ENCODE measurements at places on chromosomes 13 and 19.

DNA sequence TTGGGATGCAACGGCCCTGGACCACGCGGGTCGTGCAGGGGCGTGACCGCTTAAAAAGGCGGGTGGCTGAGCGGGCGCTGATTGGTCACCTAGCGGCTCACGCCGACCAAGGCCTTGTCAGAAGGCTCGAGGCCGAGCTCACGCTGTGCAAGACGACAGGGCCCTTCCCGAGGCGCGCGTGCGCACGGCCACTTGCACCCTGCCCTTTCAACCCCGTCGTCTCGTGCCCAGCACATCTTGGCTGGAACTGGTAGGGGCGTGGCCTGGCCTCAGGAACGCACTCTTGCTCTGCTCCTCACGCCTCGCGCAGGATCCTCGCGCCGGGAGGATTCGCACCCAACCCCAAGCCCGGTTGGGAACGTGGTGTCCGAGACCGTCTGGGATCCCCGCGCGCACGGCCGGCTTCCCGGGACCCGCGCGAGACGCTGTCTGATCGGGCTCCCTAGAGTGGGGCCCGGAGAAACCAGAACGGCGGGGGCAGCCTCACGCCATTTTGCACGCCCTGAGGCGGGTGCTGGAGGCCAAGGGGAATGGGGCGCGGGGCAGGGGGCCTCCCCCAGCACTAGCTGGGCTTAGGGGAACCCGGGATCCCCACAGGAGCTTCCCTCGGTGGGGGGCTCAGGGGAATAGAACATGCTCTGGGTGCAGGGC is at the start of gene MEIOSIN:
Gene MEIOSIN (plus strand): TSS at position 280 of the 651 bp plus-strand sequence. CDS start 1,938 bp downstream, outside the sequence.
- DNase-seq, result no peak

DNA sequence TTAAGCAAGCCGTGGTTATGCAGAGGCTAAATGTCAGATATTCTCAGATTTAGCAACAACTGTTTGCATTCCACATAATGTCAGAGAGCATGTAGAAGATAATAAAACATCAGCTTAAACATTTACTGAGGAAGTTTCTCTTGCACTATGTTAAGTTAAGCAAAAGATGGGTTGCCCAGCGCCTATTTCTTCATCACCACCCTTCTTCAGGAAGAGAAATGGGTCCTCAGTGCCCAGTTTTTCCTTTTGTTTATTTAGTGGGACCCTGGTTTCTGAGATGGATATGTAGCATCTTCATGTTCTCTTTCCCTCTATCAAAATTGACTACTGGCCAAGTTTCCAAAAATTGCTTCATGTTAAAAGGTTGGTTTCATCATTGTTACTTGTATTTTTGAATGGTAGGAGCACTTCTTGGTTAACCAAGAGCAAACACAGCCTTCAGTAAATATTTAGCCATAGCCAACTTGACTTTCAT is 356.8 kb downstream of the RFC3 start:
- no peak for DNase-seq

DNA sequence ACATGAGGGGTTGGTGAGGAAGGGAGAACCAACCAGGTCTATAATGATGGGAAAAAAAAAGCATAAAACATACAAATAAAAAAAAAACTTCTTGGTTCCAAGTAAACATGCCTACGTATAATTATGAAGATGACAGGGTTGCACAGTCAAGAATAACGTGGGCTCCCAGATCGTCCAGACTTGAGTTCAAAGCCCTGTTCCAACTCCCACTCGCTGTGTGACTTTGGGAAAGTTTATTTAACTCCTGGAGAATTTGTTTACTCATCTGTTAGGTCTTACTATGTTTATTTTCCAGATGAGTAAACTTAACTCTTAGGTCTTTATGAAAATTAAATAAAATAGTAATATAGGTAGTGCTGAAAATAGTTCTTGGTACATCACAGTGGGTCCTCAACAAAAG is 13.8 kb downstream of the STARD13 start:
- no peak for DNase-seq

DNA sequence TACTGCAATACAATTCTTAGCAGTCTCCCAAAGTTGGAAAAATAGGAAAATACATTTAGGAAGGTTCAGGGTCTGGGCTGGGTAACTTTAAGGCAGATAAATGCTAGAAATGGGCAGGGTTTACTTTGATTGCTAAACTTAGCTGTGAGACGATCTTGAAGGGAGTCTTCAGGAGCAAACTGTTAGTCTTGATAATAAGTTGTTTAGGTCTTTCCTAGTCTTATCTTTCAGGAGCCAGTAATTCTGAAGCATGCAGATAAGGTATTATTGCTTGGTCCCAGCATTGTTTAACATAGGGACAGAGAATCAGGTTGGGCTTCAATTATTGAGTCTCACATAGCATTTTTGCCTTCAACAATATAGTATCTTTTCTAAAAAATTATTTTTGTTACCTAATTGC is 262.4 kb upstream of the MIR17HG start:
- no peak for DNase-seq

GRCh38 chr13:49246850-49247642 is 679 bp upstream of the CDADC1 start:
- DNase-seq, result no peak

GRCh38 chr19:14479975-14480699 is 5.0 kb upstream of the PTGER1 start:
- DNase-seq, result peak; percentile 82

DNA sequence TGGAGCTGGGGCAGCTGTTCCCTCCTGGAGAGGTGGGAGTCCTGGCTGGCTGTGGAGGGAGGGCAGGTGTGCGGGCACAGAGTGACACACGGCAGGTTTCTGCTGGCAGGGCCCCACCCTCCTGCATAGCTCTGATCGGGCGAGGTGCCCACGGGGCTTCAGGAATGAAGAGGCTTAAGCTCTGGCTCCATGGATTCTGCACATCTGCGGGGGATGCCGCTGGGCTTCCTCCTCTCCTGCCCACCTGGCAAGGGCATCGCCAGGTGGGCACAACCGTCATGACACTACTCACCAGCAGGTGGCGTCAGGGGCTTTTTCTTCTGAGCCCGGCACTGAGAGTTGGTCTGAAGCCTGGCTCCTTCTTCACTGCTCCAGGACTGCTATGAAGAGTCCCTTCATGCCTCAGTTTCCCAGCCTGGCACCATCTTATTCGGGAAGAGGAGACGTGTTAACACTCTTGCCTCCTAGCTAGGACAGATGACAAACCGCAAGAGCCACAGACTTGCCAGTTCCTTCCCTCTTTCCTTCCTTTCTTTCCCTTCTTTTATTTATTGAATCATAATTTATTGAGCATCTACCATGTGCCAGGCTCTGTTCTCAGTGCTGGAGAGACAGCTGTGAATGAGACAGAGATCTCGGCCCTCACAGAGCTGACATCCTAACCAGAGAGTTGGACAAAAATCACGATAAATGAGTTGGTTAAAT is 15.2 kb upstream of the PAK4 start:
- peak; percentile 81 for DNase-seq

GRCh38 chr19:56837004-56837403 is 3.5 kb downstream of the PEG3 start:
- no peak for DNase-seq

- peak; percentile 79 for DNase-seq
These were observed 73.4 kb upstream of the UBL3 start for GRCh38 chr13:29923554-29924481.

GRCh38 chr13:93534181-93534700 is 307.6 kb downstream of the GPC6 start:
- no peak for DNase-seq

- peak; percentile 45 for DNase-seq
These were observed 558 bp downstream of the MZT1 start for GRCh38 chr13:72726726-72727416.

DNA sequence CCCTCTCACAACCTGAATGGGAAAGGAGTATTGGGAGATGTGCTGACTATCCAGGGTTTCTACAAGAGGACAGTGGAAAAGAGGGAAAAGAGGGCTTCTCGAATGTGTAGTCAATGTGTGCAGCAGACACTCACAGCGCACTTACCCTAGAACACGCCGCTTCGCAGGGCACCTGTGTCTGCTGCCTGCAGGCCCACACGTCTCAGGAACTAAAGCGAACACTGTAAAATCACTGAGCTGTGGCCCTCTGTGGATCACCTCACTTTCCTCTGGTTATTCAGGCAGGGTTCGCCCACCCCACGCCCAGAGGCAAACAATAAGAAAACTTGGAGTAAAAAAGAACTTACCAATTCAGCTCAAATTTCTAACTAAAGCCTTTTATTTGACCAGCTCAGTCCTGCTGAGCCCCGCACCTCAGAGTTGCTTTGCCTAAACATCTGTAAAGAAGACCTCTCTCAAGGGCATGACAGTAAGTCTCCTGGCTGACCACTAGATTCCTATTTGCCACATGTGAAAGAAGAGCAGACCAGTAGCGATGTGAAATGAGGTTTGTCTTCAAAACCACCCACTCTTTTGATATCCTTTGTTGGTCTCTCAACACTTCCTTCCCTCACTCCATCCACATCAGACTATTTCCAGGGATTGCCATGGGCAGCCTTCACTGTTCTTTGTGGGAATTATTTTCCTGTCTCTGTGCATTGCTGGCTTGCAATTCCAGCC is 19.3 kb upstream of the DOCK9 start:
- no peak for DNase-seq
